ENCODE measurements at places on chromosomes 11 and 22.

GRCh38 chr11:134764966-134765365 lies 352.9 kb upstream of the B3GAT1 start:
- no peak for DNase-seq

DNA sequence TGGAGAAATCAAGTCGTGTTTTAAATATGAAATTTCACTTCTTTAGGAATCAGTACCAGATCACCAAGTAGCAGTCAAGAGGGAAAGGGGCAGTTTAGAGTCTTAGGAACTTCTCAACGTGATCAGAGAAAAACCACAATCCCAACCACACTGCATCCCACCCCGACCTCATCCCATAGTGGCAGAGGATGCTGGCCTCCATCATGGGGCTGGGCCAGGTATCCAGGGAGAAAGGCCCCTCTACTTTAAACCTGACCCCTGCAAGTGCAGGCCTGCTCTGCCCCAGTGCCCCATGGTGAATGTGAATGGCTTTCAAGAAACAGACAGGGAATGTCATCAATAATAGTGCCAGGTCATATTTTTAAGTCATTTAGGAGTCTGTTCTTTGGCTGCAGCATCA lies 12.1 kb downstream of the CHST1 start:
- no peak for DNase-seq

DNA sequence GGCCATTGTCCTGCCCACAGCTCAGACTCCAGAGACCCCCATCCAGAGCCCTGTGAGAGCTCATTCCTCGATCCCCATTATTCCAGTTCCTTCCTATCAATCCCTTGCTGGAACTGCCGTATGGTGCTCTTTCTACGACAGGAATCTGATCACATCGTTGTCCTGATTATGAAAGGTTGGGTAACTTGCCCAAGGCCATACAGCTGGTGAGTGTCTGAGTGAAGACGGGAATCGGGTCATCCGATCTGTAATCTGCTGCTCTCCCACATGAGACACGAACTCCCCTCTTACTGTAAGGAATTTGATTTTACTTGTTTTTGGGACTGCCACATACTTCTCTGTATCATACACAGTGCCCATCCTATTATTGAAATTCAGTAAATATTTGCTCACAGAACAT lies 149.1 kb downstream of the OPCML start:
- no peak for DNase-seq

DNA sequence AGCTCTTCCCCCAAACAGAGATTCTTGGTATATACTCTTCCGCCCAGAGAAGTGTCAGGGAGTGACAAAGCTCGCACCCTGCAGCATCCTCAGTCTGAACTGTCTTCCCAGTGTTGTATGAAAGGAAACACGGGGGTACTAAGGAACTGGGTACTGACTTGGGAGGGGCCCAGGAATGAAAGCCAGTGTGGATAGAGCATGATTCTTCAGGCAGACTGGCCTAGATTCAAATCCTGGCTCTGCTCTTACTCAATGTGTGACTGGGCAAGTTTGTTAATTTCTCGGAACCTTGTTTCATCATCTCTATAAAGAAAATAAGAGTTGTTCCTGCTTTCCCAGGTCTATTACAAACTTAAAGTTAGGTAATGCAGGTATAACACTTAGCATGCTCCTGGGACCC lies 266.0 kb upstream of the NARS2 start:
- no peak for DNase-seq

- DNase-seq, result no peak
Observed at GRCh38 chr11:108818971-108819370, 154.1 kb downstream of the DDX10 start.

- no peak for DNase-seq
Observed at GRCh38 chr22:43197271-43197941, 10.5 kb upstream of the TTLL12 start.

GRCh38 chr11:36431429-36432092 lies 78.5 kb downstream of the TRAF6 start:
- DNase-seq, result no peak

DNA sequence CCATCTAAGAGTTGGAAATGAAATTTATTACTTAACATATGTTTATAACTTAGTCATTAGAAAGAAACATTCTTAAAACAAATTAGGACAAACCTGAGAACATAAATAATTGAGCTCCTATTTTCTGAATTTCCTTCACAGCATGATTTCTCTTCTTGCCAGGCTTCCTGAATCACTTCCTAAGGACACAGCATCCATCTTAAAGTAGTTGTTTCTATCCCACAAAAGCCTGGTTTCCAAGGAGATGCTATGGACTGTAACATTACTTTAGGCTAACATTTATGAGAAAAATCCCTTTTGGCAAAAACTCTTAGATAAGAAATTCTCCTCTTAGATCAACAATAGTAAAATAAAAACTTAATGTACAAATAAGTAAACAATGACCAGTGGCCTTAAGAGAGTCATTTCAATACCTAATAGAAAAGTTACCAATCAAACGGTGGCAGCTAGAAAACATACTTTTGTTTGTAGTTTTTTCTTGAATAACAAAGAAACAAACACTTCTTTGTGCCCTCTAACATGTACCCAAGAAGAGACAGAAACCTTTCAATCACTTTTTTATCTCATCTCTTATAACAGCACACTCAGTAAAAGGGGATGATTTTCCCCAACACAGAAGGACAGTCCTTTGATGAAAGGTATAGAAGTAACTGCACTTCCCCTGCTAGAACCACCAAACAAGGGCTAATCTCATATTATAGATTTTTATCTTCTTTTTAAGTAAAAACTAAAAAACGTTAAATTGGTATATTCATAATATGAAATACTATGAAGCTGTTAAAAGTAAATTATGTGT lies 74.5 kb downstream of the TTC28 start:
- no peak for DNase-seq

- DNase-seq, result no peak
Observed at GRCh38 chr11:87722756-87723565, 452.3 kb downstream of the RAB38 start.

DNA sequence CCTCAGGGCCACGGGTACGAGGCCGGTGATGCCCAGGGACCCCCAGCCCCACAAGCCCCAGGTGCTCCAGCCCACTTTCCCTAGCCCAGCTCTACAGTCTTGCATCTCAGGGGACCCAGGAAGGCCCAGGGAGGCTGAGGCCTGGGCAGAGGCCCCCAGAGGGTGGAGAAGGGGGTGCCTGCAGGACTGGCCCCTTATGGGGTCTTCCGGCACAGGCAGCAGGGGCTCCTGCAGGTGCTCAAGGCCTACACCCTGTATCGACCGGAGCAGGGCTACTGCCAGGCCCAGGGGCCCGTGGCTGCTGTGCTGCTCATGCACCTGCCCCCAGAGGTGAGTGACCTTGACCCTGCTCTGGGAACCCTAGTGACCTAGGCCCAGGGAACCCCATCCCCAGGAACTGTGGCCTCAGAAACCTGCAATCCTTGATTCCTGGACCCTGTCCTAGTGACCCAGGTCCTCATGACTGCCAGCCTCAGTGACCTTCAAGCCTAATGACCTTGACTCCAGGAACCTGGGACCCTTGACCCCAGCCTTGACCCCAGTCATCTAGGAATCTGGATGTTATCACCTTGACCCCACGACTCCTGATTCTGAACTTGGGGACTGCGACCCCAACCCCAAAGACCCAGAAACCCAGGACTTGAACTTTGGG lies 1.9 kb downstream of the TBC1D10C start:
- no peak for DNase-seq

DNA sequence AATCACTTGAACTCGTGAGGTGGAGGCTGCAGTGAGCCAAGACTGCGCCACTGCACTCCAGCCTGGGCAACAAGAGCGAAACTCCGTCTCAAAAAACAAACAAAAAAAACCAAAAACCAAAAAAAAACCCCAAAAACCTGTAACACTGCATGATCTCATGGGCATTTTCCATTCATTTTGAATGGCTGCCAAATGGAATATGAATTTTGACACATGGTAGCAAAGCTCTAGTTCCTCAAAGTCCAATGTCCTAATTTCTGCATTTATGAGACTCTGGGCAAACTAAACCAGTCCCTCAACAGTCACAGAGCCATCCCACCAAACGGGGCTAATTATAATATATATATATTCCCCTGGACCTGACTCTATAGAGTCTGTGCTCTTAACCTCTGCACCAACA lies 61.8 kb downstream of the SGSM3 start:
- no peak for DNase-seq

- DNase-seq, result no peak
Observed at GRCh38 chr22:37146051-37146385, 3.7 kb downstream of the IL2RB start.

- no peak for DNase-seq
Observed at GRCh38 chr22:29580200-29580810, 608 bp downstream of the NIPSNAP1 start.

GRCh38 chr11:10294290-10294953 lies 403 bp upstream of the SBF2 start:
- no peak for DNase-seq

GRCh38 chr11:17684550-17684949 lies 34.8 kb upstream of the MYOD1 start:
- DNase-seq, result no peak

GRCh38 chr11:114738954-114739353 lies 60.6 kb downstream of the NXPE2 start:
- no peak for DNase-seq

GRCh38 chr11:126190792-126191191 lies 20.7 kb downstream of the RPUSD4 start:
- no peak for DNase-seq

GRCh38 chr11:14643697-14644225 lies at the start of gene PDE3B:
TSS of gene PDE3B (plus strand) at chr11:14643804. CDS start at chr11:14644076, 272 bp downstream.
- DNase-seq, result peak; percentile 48

DNA sequence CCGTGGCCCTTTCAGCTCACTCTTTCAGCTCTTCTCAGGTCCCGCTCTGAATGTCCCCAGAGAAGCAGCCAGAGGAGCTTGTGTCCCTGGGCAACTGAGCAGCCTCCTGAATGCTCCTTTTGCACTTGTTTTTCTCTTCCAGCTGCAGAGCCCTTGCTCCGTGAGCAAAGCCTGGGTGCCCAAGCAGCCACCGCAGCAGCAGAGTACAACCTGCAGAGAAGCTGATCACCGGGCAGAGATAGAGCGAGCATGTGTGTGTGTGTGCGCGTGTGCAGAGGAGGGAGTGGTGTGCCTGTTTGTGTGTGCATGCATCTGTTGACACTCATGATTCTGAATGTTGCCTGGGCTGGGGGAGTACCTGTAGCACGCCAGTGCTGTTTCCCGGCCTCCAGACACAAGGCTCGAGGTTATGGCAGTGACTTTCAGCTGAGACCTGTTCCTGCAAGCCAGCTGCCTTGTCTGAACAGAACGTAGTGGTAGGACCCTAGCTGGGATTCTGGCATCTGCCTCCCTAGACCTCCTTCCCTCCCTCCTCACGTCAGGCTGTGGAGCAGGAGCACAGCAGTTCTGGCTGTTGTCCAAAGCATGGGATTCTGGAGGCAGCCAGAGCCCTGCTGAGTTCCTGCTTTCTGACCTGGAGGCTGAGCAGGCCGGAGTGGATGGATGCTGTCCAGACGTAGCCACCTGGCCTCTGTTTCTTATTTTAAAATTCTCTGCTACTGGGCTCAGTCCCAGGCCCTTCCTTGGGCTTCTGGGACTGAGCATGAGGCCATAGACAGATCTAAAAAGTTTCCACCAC lies 4.5 kb upstream of the MAPK8IP1 start:
- DNase-seq, result no peak

DNA sequence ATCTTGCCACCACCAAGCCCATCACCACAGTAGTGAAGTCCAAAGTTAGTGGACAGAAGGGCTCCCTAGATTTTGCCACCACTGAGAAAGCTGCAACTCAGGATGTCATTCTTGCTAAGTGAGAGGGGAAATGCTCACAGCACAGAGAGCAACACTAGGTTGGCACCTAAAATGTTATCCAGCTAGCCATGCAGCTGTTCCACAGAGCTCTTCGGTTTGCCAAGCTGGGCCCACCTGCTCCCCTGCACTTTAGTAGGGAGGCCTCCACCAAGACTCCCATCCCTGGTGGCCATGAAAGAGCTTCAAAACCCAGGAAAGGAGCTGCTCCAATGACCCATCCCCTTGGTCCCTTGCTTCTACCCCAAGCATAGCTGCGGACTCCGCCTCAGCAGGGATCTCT lies 63.8 kb downstream of the TRIM29 start:
- no peak for DNase-seq

DNA sequence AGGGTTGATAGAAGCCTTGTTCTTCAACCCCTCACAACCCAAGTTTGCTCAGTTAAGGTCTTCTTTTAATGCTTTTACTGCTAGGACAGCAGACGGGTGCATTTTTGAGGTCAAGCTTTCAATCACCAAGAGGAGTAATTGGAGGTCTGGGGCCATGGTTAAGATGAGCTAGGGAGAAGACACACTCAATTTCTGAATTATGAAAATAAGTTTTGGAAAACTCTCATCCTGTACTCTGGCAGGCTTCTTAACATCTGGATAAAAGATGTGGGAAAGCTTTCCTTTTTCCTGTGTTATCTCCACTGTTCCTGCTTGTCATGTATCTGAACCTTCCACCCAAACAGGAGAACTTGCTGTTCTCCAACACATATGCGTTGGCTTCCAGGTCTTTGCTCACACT lies 9.7 kb downstream of the ABTB2 start:
- DNase-seq, result no peak

- no peak for DNase-seq
Observed at GRCh38 chr11:66248903-66249302, 19.5 kb upstream of the RAB1B start.

DNA sequence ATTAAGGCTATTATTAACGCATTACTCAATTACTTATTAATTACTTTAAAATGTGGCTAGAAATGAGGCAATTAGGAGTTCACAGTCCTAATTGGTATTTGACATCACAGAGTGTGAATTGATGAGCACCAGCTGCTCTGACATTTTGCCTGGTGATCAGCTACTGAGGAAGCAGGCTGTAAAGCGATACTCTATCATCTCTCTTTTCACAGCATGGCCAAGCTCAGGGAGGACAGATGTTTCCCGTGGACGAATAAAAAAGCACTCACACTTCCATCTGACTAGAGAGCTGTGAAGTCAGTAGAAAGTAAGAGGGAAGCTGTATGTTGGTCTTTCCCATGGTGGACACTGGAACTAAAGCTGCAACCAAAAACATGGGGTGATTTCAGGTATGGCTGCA lies 29.1 kb upstream of the SYT9 start:
- no peak for DNase-seq

DNA sequence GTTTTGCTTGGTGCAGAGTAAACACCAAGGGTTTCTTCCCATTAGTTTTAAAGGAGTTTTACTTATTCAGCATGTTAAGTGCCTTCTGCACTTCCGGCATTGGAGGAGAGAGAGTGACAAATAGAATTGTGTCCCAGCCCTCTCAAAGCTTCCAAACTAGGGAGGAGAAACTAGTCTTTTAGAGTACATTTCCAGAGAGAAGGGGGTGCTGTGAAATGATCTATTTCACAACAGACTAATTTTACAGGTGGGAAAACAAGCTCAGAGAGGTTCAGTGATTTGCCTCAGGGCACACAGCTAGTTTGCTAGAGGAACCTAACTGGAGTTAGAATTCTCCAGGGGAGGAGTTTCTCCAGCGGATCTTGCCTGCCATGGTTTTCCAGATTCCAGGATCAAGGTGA lies 12.6 kb downstream of the MPST start:
- no peak for DNase-seq

- DNase-seq, result no peak
Observed at GRCh38 chr11:126310992-126311310, 7.1 kb downstream of the DCPS start.

GRCh38 chr11:47387944-47388696 lies 9.8 kb upstream of the SPI1 start:
- no peak for DNase-seq
